Anterior cingulate cortex (tissue), 58 donors: ENCODE measurements at places on chromosomes 1 and 21.

DNA sequence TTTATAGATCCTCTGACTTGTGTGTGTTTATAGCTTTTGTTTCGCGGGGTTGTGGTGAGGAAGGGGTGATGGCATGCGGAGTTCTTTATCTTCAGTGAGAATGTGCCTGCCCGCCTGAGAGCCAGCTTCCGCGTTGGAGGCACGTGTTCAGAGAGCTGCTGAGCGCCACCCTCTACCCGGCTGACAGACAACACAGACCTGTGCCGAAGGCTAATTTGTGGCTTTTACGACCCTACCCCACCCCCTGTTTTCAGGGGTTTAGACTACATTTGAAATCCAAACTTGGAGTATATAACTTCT is 14.4 kb upstream of the CD101 start:
- DNase-seq = no peak

DNA sequence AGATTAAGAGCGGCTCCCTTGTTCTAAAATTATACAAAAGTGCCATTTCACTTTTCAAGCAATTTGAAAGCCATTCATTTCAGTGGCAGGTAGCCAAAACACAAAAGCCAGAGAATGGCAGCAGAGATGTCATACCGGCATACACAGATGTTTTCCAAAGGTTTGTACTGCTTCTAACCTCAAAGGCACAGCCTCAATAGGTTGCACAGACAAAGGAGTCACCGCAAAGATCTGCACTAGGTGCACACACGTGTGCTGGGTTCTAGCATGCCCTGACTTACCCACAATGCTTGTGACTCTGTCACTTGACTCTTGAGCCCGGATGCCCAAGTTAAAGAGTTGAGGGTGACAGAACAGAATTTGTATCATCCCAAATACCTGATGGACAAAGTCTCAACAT is 448.9 kb upstream of the ADGRL2 start:
- no peak for DNase-seq

DNA sequence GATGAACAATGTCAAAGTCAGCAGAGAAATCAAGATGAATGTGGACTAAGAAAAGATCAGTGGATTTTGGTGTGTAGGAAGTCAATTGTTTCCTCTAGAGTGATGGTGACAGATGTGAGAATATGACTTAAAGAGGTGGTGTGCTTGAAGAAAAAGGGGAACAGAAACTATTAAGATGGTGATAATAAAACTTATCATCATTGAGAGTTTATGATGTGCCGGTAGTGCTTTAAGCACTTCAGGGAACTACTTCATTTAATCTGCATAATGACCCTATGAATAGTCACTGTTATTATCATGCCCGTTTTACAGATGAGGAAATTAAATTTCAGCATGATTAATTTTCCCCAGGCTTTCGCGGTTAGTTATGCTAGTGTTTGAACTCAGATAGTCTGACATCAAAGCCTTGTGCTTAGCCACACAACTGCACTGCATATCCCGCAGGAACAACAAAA is 246.9 kb upstream of the LRRC7 start:
- DNase-seq = no peak

DNA sequence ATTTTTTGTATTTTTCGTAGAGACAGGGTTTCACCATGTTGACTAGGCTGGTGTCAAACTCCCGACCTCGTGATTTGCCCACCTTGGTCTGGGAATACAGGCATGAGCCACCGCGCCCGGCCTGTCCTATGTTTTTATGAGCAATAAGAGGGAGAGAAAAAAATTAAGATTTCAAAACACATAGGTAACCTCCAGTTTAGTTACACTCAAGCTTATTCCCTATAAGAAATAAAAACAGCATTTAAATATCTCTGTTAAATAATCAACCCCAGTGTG is 7.1 kb downstream of the RSBN1 start:
- DNase-seq = no peak

DNA sequence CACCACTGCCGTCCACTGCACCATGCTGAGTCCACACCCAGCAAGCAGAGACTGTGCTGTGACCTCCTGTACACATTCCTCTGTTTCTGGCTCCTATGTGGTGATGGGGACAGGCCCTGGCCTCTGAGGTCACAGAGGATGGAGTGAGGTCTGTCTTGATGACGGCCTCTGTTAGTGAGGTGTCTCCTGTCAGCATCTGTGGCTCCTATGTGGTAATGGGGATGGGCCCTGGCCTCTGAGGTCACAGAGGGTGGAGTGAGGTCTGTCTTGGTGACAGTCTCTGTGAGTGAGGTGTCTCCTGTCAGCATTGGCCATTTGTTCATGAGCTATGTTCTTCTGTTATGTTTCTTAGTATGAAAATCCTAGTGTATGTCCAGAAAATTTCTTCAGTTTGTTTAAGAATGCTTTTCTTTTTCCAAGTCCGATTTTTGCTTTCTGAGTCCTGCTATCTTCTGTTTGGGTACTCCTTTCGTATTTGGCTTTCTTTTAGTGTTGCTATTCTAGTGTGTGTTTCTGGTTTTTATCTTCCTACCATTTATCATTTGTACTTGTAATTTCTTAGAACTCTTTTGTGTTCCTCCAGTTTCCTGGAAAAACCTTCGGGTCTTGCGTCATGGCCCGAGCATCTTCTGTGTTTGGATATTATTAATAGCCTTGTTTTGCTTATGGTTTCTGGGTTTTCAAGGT is 13.4 kb downstream of the SNAP47 start:
- DNase-seq = no peak
